ENCODE measurements at places on chromosomes 4 and X.

- no peak for DNase-seq
Measured at GRCh38 chr4:2793586-2794485, 951 bp downstream of the SH3BP2 start.

GRCh38 chrX:129737916-129738315 is 863 bp upstream of the XPNPEP2 start:
- DNase-seq, result no peak

DNA sequence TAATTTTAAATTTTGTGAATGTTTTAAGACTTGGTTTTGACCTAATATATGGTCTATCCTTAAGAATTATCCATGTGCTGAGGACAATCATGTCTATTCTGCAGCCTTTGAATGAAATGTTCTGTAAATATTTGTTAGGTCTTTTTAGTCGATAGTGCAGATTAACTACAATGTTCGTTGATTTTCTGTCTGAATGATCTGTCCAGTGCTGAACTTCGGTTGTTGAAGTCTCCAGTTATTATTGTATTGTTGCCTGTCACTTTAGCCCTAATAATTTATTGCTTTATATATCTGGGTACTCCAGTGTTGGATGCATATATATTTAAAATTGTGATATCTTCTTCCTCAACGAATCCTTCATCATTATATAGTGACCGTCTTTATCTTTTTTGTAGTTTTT is 218.3 kb upstream of the ZC4H2 start:
- DNase-seq, result no peak

- no peak for DNase-seq
Measured at GRCh38 chrX:44698357-44698756, 145.5 kb upstream of the DUSP21 start.

DNA sequence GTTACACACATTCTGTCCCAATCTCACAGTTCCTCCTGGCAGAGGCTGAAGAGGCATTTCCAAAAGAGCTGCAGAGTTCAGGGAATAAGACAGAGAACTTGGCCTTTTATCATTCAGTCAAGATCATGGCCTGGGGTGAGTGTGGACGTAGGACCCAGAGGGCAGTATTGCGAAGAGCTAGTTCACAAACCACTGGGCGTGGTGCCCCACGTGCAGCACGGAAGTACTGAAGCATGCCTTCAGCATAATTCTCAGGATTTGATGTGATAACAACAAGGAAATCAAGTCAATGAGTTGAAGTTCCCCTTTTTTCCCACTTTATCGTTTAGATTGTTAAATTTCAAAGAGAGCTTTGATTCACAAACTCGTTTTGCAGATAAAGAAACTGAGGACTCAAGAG is 117.7 kb downstream of the RELL1 start:
- no peak for DNase-seq

GRCh38 chr4:154781126-154781982 is at the start of gene RBM46:
Gene RBM46, plus strand, starts transcription at chr4:154781272. Its CDS starts 15,481 bp downstream, at chr4:154796753.
- no peak for DNase-seq

GRCh38 chr4:17647927-17648326 is 33.5 kb downstream of the MED28 start:
- DNase-seq, result no peak

DNA sequence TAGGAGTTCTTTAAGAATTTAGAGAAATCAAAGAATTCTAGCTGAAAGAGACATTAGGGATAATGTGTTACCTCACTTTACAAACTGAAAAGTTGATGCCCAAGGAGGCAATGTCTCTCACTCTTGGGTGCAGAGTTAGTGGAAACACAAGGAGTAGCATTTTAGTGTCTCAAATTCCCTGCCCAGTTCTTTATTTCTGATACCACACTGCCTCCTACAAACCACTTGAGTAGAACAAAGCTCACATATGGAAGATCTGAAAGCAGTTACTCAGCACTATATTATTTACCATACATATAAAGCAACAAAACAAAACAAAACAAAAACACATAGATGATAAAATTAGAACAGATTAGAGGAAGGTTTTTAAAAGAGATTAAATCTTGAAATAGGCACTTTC is 124.2 kb downstream of the REELD1 start:
- no peak for DNase-seq

GRCh38 chrX:45807572-45808425 is 607.1 kb upstream of the DIPK2B start:
- DNase-seq, result no peak

- DNase-seq, result no peak
Measured at GRCh38 chrX:9466124-9466495, 1.3 kb downstream of the TBL1X start.

- DNase-seq, result no peak
Measured at GRCh38 chr4:75099321-75099720, 166.4 kb downstream of the PARM1 start.

DNA sequence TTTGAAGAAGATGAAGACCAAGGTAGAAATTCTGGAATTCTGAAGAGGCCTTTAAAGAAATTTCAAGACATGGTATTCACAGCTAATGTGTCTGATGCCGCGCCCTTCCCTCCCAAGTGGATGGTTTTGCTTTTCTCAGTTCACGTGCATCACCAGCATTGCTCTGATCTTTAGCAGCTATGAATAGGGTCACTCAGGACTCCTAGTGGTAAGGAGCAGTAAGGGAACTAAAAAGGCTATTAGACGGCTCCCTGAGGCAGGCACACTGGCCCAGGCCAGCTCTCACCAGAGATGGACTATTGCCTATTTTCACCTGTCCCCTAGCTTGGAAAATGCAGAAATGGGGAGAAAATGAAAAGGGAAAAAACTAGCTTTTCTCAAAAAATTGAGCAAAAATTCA is 447.5 kb upstream of the RASGEF1B start:
- DNase-seq, result no peak

DNA sequence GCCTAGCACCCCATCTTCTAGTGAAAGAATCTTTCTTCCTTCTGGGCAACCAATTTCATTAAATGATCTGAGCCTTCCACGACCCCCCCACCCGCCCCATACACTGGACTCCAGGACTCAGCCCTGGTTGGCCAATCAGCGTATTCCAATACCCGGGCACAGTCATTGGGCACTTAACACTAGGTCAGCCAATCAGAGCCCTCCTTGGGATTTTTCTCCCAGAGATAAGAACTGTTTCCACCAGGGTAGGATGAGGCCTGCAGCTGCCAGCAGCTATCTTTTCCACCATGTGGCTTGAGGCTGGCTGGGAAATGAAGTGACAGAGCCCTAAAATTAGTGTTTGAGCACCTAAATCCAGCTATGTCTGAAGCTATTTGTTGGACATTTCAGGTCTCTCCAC is 418.8 kb downstream of the BCOR start:
- no peak for DNase-seq

- no peak for DNase-seq
Measured at GRCh38 chrX:138925330-138925729, 213.8 kb upstream of the FGF13 start.

DNA sequence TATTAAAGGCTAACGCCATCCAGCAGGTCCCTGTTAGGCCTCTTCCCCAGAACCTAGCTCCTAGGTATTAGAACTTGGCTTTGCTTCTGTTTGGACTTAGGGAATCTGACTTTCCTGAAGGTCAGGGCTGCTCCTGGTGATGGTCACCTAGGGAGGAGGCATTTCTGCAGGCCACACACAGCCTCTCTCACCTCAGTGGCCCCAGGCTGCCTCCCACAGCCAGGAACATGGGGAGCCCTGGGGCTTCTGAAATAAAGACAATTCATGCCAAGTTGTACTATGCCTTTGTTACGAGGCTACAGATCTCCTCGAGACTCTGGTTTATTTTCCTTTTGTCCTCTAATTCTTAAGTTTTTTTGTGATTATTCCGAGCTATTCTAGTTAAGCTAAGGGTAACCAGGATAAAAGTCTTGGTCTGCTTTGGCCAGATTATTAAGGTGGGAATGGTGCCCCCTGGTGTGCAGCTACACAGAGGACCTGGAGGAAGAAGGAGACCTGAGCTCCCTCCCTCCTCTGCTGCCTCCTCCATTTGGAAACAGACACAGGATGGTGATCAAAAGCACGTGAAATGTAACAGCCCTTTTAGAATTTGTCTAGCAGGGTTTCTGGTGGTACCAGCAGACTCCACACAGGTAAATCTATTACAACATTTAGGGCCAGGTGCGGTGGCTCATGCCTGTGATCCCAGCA is 131.0 kb downstream of the DCLK2 start:
- DNase-seq, result no peak

GRCh38 chr4:107757283-107757682 is 37.2 kb upstream of the PAPSS1 start:
- DNase-seq, result no peak

- no peak for DNase-seq
Measured at GRCh38 chr4:184817494-184818215, 8.1 kb downstream of the ACSL1 start.

DNA sequence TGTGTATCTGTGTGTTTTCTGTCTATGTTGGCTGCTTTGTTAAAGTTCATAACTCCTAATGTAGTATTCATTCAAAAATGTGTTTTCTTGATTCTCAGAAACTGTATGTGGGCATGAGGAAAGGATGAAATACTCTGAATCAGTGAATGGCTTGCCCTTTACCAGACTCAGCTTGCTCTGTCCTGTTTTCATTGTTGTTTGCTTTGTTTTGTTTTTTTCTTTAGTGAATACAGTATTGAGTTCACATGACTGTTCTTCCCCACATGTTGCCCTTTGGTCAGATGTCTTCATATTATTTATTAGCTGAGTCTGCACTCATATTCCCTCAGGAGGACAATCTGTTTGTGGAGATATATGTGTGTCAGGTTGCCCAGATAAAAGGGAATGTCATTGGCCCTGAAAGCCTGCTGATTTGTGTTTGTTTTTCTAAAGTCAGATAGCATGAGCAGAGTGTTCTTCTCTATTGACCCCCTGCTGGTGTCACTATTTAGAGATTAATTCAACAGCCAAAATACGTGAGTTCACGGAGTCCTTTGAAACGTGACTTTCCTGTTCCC is 1184.4 kb downstream of the RPA4 start:
- no peak for DNase-seq

DNA sequence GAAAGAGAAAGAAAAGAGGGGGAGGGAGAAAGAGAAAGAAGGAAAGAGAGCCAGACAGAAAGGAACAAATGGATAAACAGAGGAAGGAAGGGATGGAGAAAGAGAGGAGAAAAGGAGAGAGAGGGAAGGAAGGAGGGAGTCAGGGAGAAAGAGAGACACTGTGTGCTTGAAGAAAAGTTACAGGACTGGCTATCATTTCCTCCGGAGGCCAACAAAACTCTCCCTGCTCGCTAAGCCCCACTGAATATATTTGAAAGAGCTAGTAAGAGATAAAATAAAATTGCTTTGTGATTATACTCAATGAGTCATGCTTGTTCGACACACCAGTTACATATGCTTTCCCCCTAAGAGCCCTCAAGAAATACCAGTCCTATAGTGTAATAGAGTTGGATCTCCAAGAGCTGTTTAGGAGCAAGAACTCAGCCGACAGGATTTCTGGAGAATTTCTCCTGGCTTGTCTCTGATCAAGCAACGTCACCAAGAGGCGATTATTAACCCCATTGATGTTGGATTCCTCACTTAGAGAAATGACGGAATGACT is 102.2 kb downstream of the MXRA5 start:
- DNase-seq, result no peak

GRCh38 chrX:68439341-68439740 is 6.0 kb upstream of the OPHN1 start:
- no peak for DNase-seq

GRCh38 chrX:39969099-39969818 is 128.5 kb downstream of the BCOR start:
- DNase-seq, result no peak

GRCh38 chrX:149021159-149021558 is 483.9 kb downstream of the IDS start:
- no peak for DNase-seq

- DNase-seq, result no peak
Measured at GRCh38 chrX:49726966-49727365, 31.2 kb upstream of the PAGE1 start.

DNA sequence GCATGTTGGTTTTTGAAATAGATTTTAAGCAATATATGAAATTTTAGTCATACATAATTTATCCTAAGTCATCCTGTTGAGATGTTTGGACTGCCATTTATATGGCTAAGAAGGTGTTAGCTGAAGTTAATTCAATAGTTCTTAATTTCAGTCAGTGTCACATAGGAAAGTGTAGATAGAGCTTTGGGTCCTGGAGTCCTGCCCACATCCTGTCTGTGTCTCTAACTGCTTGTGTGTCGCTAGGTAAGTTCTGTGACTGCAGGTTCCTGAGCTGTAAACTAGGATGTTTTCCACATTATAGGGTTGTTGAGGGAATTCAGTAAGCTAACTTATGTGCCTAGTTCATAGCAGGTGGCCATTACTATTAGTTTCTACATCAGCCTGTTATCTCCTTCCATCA is 20.7 kb downstream of the OFD1 start:
- no peak for DNase-seq

- no peak for DNase-seq
Measured at GRCh38 chrX:106286053-106286650, 118.0 kb downstream of the PWWP3B start.

DNA sequence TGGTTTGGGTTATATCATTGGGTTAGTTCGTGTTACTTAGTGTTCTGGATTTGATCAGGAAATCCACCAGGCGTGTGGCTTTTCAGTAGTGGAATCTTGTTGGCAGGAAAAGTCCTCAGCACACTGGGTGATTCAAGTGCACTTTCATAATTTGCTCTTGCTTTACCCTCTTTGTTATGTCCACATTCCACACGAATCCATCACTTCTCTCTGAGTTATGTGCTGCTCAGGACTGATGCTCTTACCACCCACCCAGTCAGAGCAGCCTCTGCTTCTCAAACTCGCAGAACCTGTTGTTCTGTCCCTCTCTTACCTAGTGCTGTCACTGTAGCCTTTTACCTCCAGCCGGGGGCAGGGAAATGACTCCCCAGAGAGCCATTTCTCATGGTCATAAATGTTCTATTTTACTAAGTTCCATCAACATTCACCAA is 37.2 kb upstream of the SCRG1 start:
- DNase-seq, result no peak

- DNase-seq, result no peak
Measured at GRCh38 chrX:44953734-44954502, 80.9 kb downstream of the KDM6A start.

DNA sequence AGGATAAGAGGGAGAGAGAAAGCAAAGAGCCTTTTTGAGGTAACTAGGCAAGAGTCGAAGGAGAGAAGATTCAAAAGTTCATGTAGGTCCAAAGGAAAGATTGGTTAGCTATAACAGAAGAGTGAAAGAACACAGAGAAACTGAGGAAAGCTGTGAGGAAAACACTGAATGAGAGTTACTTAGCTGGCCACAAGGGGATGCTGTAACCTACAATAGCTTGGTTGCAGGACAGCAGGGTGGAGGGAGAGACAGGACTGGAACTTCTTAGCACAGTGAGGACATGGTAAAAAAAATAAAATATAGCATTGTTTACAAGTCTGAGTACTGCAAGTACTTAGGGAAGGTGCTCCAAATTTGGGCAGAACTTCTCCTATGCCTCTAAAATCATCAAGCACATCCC is 48.3 kb downstream of the RAI2 start:
- no peak for DNase-seq

GRCh38 chr4:74499986-74500781 is 55.2 kb downstream of the AREG start:
- no peak for DNase-seq

DNA sequence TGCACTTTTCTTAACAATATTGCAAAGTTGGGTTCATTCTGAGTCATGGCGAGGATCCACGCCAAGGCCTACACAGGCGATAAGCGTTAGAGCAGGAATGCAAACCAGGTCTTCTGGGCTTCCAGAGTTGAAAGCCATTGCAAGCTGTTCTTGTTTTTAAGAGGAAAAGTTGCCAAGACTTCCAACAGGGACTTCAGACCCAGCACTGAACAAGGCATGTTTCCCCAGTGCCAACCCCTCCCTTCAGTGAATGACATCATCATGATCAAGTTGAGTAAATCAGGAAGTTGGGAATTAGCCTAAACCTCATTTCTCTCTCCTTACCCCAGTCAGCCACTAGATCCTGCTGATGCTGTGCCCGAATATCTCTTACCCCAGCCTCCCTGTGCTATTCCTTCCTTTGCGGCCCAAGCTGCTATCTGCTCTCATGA is 355.1 kb downstream of the HS3ST1 start:
- DNase-seq, result no peak
